ENCODE measurements at places on chromosomes 2 and 18.

- no peak for DNase-seq
These were observed 35.9 kb upstream of the POMC start for GRCh38 chr2:25204190-25204838.

- DNase-seq = no peak
These were observed 124.8 kb downstream of the KLHL29 start for GRCh38 chr2:23509596-23510292.

GRCh38 chr18:10027461-10027860 lies 113.6 kb downstream of the VAPA start:
- no peak for DNase-seq

GRCh38 chr2:214628091-214628490 lies 181.4 kb downstream of the BARD1 start:
- no peak for DNase-seq

- no peak for DNase-seq
These were observed at the start of gene CYP27C1 for GRCh38 chr2:127220102-127220767. CYP27C1 (minus strand) TSS chr2:127220299; CDS start chr2:127220270, 29 bp downstream.

Measured in Right ventricle myocardium superior (tissue), 1 donor.